ENCODE measurements at places on chromosomes 1 and 21.

- no peak for DNase-seq
These were observed 2.4 kb downstream of the CEPT1 start for GRCh38 chr1:111142356-111142975.

DNA sequence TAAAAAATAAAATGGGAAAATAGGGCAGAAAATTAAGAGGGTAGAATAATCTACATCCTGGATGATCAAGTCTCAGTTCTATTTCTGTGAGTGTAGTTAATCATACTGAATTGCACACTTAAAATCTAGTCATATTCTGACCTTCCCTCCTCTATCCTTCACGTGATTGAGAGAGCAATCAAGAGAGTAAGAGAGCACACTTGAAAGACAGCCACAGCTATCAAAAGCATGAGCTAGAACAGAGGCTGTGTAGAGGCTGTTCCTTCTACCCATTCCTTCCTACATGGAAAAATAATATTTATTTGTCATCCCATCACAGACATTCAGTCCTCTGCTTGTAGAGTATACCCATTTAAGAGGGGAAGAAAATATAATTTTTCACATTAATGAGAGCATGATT, 52.4 kb downstream of the PHC2 start:
- DNase-seq: no peak

DNA sequence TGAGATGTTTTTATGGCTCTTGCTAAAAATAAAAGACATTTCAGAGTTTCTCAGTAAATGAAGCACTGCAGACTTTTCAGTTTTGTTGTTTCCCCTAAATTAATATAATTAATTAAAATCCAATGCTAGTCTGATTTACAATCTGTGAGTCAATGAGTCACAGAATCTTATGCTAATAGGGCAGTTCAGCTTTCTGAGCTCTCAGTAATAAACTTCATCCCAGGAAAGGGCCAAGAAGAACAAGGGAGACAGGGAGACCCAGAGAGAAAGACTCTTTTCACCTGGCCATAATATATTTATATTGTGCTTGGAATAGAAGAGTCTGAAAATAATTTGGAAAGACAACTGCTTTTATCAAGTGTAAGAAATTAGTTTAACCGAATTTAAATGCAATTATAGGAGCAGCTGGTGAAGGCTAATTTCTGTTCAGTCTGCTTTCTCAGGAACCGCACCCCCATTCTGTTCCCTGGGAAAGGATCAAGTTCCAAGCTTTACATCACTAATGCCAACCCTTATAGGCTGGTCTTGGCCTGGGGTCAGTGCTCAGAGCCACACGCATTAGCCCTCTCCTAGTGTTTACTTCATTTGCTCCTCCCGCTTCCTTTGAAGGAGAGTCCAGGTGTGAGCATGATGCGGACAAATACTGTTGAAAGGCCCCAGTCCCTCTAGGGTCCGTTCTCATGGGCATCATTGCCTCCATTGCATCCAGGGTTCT, 145.6 kb downstream of the ZBTB18 start:
- no peak for DNase-seq

- no peak for DNase-seq
These were observed 57.9 kb upstream of the AJAP1 start for GRCh38 chr1:4596486-4596885.

GRCh38 chr1:81410351-81410750, 390.4 kb upstream of the ADGRL2 start:
- no peak for DNase-seq

GRCh38 chr1:1940123-1940425, 21.0 kb upstream of the TMEM52 start:
- no peak for DNase-seq

GRCh38 chr1:154669464-154670282, 61.7 kb upstream of the ADAR start:
- peak; percentile 54 for DNase-seq

DNA sequence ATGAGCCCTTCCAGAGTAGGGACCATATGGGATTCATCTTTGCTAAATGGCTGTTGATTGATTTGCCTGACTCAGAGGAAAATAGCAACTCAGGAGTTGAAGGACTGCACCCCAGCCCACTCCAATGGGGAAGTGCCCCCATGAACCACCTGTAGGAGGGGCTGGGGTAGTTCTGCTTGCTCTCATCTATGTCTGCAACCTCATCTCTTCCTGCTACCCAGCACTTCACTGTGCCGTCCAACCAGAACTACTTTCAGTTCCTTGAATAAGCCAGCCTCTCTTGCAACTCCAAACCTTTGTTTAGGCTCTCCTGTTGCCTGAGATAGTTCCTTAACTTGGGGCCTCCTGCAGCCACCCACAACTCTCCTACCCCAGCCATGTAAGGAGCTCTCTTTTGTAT, 26.6 kb downstream of the BEND5 start:
- no peak for DNase-seq

DNA sequence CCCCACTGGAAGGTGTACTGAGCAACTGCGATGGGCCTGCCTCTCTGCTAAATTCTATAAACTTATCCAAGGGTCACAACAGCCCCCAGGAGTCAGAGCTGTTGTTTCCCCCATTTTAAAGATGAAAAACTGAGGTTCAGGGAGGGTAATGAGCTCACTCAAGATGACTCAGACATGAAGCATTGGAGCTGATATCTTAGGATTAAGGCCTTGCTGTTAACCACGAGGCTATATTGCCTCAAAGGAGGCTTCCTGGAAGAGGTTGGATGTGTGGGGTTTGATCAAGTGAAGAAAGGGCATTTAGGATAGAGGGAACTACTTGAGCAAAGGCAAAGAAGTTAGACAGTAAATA, 6.7 kb downstream of the LDLRAP1 start:
- DNase-seq: no peak

DNA sequence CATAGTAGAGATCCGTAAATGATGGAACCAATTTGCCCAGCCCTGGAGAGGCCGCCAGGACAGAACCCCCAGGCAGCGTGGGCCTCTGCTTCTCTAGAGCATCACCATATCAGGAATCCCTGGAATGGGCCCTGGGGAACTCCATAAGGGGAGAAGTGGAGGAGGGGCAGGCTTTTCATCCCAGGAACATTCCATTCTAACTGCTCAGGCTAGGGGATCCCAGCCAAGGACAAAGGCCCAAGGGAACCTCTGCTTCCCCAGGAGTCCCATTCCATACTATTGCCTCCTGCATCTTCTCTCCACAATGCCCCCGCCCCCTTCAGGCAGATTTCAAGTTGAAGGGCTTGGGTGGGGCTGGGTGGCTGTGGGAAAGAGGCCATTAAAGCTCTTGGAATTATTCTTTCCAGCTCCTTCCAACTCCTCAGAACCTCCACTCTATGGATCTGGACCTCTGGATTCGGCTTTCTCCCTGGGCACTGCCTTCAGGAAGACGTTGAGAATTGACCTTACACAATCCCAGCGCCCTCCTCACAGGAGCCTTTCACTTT, 6.0 kb downstream of the TRNP1 start:
- DNase-seq: no peak

- DNase-seq: no peak
These were observed 20.9 kb downstream of the ERICH3 start for GRCh38 chr1:74652711-74653139.

DNA sequence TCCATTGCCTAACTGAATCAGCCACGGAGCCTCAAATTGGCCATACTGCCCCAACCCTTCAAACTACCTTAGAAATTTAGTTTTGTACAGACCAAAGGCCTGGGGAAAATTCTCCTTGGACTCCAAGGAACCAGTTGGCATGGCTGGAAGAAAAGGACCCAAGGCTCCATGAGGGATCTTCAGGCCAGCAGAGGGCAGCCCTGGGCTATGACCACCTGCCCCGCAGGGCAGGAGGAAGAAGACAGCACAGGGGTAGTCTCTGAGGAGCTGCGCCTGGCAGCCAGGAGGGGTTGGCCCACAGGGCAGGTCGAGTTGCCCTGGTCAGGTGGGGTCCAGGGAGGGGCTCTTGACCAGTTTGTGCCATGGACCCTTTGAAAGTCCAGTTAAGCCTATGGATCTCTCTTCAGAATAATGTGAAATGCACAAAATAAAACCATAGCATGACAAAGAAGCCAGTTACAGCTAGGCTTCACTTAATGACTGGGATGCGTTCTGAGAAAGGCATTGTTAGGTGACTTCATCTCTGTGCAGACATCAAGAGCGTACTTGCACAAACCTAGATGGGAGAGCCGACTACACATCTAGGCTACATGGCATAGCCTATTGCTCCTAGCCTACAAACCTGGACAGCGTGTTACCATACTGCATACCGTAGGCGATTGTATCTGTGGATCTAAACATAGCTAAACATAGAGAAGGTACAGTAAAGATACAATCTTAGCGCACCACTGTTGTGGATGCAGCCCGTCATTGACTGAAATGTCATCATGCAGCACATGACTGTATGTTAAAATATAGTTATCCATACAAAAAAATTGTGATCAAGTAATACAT, 26.1 kb downstream of the CACNA1S start:
- peak; percentile 14 for DNase-seq

DNA sequence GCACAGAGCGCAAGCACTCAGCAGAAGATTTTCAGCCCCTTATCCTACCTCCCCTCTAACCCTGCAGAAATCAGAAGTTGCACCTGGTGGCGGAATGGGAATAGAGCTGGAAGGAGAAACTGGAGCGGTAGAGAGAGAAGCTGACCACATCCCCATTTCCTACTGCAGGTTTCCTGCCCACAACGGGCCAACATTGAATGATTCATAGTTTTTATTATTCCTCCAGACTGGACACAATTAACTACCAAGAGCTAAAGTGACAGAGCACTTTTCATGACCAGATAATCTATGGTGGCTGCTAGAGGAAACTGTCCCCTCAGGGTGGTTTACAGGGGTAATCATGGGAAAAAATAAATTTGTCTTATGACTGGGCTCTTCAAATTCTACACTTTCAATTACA, 21.3 kb upstream of the LRRC8D start:
- DNase-seq: no peak

- DNase-seq: no peak
These were observed 11.5 kb upstream of the THRAP3 start for GRCh38 chr1:36212782-36213181.

- no peak for DNase-seq
These were observed 7.6 kb downstream of the UBASH3A start for GRCh38 chr21:42411197-42411869.

- no peak for DNase-seq
These were observed 404.9 kb downstream of the LTN1 start for GRCh38 chr21:28587748-28588147.

DNA sequence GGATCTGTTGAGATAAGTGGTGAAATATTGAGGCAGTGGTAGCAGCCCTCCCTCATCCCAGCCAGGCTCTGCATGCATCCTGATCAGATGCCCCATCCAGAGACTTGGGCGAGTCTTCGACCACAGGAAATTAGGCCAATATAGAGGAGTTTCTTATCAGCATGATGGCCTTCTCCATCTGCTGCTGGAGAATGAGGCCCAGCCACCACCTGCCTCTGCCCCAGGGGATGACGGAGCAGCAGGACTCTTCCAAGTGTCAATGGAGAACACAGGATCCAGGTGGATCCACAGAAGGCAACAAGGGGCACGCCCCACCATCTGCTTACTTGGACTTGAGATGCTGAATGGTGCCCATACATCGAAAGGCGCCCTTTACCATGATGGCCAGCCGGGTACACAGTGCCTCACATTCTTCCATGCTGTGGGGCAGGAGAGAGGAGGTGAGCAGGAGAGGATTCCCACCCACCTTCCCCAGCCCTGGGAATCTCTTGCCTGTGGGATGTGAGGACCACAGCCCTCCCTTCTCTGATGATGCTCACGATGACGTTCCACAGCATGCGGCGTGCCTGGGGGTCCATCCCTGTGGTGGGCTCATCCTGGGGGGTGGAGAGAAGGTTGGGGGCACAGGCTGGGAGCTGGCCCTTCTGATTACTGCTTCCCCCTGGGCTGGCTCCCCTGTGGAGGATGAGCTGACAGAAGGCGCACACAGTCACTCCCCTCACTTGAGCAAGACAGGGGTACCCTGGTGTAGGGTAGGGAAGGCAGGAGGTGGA, 91.5 kb upstream of the GCLM start:
- no peak for DNase-seq

- DNase-seq: no peak
These were observed 12.1 kb upstream of the FAM43B start for GRCh38 chr1:20540281-20540680.

DNA sequence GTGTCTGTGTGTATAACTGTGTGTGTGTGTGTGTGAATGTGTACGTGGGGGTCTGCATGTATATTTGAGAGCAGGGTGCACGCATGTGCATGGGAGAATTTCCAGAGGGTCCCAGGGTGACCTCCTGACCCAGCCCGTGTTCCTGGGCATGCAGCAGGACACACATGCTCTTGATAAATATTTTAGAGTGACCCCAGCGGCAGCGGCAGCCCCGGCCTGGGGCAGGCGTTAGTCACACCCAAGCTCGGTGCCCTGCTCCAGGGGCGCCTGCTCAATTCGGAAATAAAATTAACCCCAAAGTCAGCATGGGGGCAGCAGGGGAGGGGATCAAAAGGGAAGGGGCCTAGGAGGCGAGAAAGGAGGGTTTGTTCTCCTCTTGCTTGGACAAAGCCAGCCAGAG, 107.5 kb downstream of the PAX7 start:
- no peak for DNase-seq

DNA sequence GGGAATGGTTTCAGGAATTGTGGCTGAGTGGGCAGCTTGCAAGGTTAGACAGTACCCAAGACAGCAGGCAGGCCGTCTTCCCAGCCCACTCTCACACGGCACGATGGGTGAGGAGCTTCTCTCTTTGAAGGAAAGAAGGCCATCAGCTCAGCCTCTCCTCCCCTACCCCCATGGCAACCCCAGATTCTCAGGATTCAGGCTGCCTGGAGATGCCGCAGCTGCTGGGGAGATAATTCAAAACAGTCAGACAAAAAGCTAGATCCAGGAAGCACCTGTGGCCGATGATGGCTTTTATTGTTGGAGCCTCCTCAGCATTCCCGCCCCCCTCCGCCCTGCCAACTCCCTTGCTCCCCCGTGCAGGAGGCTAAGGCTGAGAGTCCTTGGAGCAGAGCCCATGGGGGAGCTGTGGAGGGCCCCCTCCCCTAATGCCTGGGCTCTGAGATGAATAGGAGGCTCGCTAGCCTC, 220.5 kb downstream of the TRABD2B start:
- DNase-seq: no peak

- no peak for DNase-seq
These were observed 2.9 kb downstream of the KRTAP10-7 start for GRCh38 chr21:44603109-44603875.

DNA sequence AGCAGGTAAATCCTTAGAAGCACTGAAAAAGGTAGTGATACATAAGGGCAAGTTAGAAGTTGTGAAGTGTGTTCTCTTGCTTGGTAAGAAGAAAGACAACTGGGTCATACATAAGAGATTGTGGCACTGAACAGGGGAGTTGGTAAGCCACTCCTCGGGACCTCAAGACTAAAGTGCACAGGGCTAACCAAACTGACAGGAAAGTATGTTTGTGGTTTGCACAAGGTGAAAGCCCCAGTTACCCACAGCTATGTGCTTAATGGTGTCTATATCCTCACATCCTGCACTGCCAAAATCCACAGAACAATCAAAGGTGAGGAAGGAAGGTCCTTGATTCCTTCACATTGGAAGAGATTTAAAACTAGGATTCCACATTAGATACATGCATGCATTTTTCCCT, 276.5 kb downstream of the DNM3 start:
- no peak for DNase-seq

DNA sequence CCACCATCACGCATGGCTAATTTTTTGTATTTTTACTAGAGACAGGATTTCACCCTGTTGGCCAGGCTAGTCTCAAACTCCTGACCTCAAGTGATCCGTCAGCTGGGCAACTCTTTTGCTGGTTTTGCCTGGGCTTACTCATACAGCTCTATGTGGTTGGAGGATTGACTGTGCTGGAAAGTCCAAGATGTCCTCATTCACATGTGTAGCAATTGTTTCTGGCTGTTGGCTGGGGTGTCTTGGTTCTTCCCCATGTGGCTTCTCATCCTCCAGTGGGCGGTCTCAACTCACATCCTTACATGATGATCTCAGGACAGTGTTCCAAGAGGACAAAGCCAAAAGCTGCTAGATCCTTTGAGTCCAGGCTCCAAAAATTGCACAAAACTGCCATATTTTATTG, 53.3 kb downstream of the TEX35 start:
- DNase-seq: no peak

Measured in stimulated activated naive CD4-positive, alpha-beta T cell (primary cell).